Activated CD8-positive, alpha-beta memory T cell treated with anti-CD3 and anti-CD28 coated beads for 1 hour (primary cell): ENCODE measurements at places on chromosomes 3 and 15.

DNA sequence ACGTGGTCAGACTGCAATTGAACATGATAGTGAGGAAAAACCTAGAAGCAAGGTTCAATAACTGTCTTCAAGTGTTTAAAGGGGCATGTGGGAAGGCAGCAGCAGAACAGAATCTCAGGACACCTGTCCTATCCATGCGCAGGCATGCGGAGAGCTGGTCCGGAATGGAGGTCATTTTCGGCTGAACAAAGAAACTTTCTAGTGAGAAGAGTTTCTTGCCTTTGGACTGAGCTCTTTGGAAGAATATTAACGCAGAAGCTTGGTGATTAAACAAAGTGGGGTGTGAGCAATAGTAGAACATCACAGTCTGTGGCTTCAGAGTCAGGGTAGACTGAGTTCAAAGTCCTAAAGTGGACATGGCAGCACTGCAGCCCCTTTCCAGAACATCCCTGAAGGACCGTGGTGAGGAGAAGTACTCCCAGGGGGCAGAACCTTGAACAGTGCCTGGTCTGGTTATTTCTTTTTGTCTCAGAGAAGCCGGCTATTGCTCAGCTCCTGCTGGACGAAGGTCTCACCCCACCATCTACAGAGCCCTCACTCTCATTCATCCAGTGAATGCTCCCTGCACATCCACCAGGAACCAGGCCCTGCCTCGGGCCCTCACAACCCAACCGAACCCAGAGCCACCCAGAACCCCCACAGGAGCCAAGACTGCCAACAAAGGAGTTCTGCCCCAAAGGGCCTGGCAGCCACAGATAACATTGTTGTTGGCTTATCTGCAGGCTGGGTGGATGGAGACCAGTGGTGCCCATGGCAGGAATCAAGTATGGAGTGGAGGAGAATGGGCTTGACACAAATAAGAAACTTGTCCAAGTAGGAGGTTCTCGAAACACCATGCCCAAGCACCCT lies 2.8 kb upstream of the SSUH2 start:
- no peak for DNase-seq

GRCh38 chr3:3772920-3773319 lies 26.3 kb upstream of the LRRN1 start:
- no peak for DNase-seq

- DNase-seq, result peak; percentile 85
Observed at GRCh38 chr15:92831655-92832328, 68.3 kb upstream of the CHD2 start.

- DNase-seq, result no peak
Observed at GRCh38 chr3:57896691-57897090, 111.5 kb upstream of the FLNB start.

DNA sequence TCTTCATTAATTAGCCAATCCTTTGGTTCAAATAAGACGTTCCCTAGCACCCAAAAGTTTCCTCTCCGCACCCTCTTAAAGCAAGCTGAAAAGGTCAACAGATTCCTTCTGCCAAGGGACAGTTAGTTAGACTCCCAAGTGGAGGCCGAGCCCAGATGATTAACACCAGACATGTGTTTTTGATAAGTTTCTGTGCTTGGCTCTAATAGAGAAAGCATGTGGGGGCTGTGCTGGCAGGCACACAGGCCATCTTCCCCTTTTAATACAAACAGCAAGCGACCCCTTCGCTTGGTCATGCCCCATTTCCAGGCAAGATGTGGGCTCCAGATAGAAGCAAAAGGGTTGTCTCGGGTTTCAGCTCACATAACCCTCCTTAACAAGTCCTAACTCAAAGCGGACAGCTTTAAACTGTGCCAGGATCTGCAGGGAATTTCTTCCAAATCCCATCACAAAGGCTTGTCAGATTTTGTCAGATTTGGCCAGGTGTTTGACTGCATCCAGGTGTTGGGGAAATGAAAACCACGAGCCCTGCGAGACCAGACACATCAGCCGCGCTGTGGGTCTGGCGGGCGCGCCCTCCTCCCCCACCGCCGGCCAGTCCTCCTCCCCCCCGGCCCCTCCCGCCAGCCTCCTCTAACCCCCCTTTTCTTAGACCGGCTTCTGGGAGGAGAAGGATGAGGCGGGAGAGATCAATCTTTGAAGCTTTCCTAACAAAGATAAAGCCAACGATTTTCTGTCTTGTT lies 3.3 kb downstream of the HES1 start:
- DNase-seq, result no peak

GRCh38 chr3:73433079-73433478 lies 191.7 kb downstream of the PDZRN3 start:
- DNase-seq, result no peak

DNA sequence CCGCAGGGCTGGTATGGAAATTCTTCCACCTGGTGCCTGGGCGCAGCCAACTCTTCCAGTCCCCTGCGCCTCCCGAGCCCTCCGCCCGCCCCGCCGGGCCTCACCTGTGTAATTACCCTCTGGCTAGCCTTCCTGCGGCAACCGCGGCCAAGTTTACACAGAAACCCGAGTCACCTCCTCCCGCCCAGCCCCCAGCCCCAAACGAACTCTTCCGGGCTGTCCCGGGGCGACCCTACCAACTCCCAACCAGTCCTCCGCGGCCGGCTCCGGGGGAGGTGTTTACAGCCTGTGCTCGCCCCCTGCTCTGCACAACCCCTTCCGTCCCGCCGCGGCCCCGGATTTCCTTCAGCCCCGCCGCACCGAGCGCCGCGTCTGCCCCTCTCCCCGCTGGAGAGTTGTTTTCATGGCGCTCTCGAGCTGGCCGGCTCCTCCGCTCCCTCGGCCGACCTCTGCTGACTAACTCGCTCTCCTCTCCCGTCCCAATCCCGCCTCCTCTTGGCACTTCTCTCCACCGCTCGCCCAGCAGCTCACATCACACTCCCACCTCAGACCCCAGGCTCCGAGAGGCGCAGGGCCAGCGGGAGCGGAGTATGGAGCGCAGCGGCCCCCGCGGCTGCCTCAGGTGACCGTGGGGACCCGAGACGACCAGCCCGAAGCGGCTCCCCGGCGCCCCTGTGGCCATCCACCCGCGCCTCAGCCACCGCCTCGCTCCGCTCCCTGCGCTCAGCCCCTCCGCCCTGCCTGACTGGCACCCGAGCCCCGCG lies 538 bp downstream of the ATOSA start:
- DNase-seq, result peak; percentile 43

GRCh38 chr3:134357914-134358811 lies 16.1 kb downstream of the AMOTL2 start:
- no peak for DNase-seq

GRCh38 chr15:90711842-90712241 lies 5.3 kb upstream of the BLM start:
- no peak for DNase-seq

DNA sequence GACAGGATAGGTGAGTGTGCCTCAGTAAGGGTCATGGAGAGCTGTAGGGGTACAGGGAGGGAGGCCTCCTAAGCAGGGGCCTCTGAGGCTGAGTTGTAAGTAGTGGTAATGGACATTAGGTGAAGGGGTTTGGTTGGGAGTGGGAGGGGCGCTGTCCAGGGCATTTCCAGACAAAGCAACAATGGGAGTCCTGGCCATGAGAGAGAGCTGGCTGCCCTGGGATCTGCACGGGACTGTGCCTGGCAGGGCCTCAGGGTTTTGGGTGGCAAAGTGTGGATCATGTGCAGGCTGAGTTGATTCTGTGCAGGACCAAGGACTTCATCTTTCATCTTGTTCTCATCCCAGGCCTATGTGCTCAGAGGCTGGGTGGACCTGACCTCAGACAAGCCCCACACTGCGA lies 4.6 kb downstream of the TTC21A start:
- DNase-seq, result no peak

DNA sequence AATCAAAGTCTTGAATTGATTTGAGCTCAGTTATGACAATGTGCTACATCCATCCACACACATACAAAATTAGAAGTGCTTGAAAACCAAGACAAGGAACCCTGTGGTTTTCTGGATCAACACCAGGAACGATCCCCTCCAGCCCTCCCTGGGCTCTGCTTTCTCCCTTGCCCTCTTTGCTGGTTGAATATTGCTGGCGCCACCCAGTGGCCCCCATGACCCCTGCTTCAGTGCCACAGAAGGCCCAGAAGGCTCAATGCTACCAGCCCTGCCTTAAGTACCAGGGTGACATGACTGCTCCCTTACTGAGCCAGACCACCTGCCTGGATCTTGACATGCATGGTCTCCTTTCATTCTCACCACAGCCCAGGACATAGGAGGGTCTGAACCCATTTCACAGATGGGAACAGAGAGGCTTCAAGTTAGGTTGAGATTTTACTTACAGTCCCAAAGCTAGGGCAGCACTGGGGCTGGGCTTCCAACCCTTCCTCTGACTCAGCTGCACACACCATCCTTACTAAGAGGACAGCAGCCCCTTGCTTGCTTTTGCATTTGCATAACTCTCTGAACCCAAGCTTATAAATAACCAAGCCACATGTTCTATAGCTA lies 15.0 kb downstream of the IL12A start:
- DNase-seq, result peak; percentile 11

- DNase-seq, result no peak
Observed at GRCh38 chr3:70824078-70824477, 511.6 kb upstream of the MDFIC2 start.

DNA sequence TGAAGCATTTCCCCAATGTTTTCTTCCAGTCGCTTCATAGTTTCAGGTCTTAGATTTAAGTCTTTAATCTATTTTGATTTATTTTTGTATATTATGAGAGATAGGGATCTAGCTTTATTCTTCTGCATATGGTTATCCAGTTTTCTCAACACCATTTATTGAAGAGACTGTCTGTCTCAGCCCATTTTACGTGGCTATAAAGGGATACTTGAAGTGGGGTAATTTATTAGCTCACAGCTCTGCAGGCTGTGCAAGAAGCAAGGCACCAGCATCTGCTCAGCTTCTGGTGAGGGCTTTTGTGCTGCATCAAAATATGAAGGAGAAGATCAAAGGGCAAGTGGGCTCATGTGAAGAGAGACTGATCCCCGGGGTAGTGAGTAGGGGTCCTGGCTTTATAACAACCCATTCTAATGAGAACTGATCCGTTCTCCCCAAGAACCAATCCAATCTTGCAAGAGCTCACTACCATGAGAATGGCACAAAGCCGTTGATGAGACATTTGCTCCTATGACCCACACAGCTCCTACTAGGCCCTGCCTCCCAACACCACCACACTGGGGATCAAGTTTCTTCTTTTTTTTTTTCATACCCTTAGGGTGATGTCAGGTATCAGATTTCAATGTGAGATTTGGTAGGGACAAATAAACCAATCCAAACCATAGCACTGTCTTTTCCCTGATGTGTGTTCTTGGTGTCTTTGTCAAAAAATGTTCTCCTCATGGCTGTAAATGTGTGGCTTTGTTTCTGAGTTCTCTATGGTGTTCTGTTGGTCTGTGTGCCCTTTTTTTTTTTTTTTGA lies 63.2 kb downstream of the IQGAP1 start:
- DNase-seq, result no peak

GRCh38 chr3:150495149-150495548 lies 51.1 kb downstream of the SERP1 start:
- no peak for DNase-seq

DNA sequence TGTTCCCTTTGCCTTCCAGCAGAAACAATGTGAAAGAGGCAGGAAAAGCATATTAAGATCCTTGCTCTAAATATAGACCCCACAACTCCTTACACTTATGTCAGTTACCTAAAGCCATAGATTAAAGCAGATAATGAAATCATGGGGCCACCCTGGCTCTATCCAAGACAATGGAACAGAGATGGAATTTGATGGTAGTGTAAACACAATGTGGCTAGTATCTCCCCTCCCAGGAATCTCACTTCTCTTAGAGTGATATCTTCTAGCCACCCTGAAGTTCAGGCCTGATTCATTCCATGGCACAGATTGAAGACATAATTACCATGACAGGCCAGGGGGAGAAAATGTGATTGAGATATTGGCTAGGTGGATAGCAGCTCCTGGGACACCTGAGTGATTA lies 32.6 kb downstream of the GALNT15 start:
- DNase-seq, result no peak

- no peak for DNase-seq
Observed at GRCh38 chr15:90987561-90988141, 6.7 kb downstream of the PRC1 start.

- no peak for DNase-seq
Observed at GRCh38 chr3:30811151-30811795, 83.2 kb downstream of the GADL1 start.

DNA sequence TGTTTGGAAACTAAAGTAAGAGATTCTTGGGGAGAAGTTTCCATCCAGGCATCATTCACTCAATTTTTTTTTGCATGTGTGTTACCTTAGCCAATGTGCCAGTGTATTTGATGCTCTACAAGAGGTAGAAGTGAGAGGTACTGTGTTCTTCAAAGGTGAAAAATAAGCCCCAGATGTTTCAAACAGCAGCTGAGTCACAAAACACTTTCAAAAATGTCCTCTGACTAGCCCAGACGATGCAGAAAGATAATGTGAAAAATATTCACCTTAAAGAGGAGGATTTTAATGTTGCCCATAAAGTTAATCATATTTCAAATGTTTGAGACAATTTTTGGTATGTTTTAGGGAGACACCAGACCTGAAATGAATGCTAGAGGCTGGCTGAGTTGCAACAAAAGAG lies 107.7 kb upstream of the RASGRP1 start:
- DNase-seq, result no peak

- no peak for DNase-seq
Observed at GRCh38 chr3:131349946-131350347, 31.6 kb upstream of the NUDT16 start.
